ENCODE measurements at places on chromosomes 12 and 14. TPM values are rescaled to one million over a fixed set of nuclear protein-coding genes. Genes with fewer than 3 reads are reported as not detected.

The USP44 gene
- 2.0 TPM for polyA plus RNA-seq

The ERBB3 gene
- polyA plus RNA-seq, result 77.3 TPM

The IRAK3 gene
- 4.0 TPM for polyA plus RNA-seq

GRCh38 chr14:54102051-54102456 is 145.4 kb upstream of the BMP4 start:
- DNase-seq, result no peak

- DNase-seq, result no peak
These were observed 11.9 kb downstream of the DLST start for GRCh38 chr14:74893614-74894091.

- DNase-seq, result no peak
These were observed 119.3 kb downstream of the HMGA2 start for GRCh38 chr12:65943388-65944137.

DNA sequence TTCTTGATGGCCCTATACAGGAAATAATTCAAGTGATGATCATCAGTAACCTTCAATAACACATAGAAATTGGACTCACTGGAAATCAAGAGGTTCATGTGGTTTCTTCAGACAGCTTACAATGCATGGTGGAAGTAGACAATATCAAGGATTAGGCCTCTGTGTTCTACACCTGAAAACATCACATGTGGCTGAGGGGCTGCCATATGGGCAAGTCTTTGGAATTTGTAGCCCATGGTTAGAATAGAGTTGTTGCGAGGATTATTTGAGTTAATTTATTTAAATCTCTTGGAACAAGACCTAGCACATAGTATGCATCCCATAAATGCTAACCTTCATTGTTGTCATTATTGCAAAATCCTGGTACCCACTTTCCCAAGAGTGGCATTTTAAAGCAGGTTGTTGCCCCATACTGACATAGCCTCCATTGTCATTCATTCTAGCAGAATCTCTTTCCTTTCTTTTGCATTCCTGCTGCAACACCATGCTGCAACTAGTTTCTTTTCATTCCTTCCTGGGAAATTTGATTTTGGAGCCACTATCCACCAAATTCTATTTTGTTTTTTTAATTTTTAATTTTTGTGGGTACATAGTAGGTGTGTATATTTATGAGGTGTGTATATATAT is 352.7 kb upstream of the NAV3 start:
- DNase-seq, result no peak
